ENCODE measurements at places on chromosomes 12 and 14.

GRCh38 chr12:4579305-4580102 lies 17.5 kb downstream of the DYRK4 start:
- peak; percentile 50 for DNase-seq

GRCh38 chr12:88600272-88600671 lies 20.0 kb upstream of the KITLG start:
- no peak for DNase-seq

GRCh38 chr12:123242116-123242904 lies 9.1 kb downstream of the MTRFR start:
- no peak for DNase-seq

DNA sequence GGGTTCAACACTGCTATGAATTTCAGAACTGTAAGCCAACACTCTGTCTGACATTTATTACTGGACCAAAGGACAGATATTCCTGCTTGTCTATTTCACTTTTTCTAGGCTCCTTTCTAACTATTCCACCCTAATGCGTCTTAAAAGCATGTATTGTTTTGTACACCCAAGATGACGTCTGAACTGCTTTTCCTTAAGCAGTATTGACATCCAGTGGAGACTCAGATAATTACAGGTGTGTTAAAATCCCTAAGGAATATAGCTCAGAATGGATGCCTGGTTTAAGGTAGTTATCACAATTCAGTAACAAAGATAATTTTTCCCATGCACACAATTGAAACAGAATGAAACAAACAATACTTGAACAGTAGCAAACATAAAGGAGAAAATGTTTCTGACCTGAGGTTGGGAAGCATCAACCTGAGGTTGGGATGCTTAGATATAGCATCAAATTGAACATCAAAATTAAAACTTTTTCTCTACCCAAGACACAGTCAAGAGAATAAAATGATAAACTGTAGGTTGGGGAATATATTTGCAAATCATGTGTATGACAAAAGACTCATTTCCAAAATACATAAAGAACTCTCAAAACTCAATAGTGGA lies 93.7 kb upstream of the PTPRR start:
- DNase-seq, result peak; percentile 62

GRCh38 chr14:22748206-22748605 lies 18.3 kb upstream of the OXA1L start:
- no peak for DNase-seq

DNA sequence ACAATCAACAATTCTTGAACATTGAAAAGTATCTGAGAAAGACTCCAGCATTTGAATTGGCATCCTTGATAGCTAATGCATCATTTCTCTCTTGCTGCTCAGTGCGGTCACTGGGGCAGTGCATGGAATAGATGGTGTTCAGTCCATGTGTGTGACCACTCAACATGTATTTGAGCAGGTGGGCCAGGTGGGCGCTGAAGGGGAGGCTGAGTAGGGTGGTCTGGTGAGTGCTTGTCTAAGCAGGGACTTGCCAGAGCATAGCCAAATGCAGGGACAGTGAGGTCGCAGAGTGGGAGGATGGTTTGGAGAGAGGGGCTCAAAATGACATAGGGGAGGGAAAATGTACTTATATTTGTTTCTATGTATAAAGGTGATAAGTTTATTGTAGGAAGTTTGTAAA lies 409.0 kb downstream of the TMEM121 start:
- DNase-seq, result no peak

DNA sequence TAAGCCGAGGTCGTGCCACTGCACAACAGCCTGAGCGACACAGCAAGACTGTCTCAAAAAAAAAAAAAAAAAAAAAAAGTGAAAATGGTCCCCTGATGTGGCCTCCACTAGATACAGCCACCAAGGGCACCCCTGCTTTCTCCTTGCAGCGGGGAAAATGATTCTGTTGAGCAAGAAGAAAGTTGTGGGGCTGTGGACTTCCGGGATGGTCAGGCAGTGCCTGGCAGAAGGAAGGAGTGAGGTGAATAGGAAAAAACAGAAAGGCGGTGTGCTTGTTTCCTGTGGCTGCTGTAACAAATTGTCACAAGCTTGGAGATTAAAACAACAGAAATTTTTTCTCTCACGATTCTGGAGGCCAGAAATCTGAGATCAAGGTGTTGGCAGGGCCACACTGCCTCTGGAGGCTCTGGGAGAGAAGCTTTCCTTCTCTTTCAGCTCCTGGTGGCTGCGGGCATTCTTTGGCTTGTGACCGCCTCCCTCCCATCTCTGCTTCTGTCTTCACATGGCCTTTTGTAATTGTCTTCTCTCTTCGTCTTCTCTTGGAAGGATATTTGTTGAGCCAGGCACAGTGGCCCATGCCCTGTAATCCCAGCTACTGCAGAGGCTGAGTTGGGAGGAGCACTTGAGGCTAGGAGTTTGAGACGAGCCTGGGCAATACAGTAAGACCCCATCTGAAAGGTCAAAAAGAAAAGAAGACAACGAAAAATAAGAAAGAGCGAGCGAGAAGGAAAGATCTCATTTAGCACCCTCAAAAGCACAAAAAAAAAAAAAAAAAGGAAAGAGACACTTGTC lies 116.6 kb upstream of the MED13L start:
- no peak for DNase-seq

DNA sequence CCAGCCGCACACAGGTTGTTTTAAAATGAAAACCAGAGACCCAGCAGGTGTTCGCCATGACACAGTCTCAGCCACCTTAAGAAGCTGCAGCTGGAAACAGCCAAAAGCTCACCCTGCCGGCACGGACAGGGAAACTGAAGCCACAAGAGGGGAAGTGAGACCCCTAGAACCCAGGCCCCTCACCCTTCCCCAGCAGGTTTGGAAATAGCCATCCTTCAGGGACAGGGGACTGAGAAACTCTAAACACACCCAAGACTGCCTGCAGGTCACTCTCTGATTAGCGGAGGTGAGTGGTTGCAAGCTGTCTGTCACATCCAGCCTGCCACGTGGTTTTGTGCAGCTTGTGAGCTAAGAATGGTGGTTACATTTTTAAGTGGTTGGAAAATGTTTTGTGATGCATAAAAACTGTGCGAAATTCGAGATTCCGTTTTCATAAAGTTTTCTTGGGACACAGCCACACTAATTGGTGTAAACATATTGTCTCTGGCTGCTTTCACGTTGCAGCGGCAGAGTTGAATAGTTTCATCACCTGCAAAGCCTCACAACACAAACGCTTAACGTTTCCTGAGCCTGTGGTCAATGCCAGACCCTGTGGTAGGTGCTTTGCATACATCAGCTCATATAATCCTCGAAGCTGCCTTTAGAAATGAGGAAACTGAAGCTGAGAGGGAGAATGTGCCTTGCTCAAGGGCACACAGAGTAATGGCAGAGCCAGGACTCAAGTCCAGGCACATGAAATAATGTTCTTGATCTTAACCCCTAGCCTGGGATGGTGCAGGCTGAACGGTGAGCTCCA lies 1.7 kb upstream of the SELPLG start:
- DNase-seq, result no peak

DNA sequence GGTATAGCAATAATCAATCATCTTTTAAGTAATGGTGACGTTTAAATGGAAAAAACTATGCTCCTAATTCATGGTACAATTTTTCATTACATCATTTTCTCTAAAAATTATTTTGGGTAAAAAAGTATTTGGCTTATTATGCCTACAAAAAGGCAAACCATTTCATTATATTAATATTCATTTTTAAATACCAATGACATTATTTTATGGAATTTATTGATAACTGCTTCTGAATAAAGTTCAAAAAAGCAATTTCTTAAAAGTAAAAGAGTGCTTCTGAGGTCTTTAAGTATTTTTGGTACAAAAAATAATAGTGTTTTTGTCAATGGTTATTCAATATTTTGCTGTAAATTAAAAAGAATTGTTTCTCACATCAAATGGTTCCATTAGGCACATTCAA lies 12.2 kb downstream of the SLC38A2 start:
- no peak for DNase-seq

DNA sequence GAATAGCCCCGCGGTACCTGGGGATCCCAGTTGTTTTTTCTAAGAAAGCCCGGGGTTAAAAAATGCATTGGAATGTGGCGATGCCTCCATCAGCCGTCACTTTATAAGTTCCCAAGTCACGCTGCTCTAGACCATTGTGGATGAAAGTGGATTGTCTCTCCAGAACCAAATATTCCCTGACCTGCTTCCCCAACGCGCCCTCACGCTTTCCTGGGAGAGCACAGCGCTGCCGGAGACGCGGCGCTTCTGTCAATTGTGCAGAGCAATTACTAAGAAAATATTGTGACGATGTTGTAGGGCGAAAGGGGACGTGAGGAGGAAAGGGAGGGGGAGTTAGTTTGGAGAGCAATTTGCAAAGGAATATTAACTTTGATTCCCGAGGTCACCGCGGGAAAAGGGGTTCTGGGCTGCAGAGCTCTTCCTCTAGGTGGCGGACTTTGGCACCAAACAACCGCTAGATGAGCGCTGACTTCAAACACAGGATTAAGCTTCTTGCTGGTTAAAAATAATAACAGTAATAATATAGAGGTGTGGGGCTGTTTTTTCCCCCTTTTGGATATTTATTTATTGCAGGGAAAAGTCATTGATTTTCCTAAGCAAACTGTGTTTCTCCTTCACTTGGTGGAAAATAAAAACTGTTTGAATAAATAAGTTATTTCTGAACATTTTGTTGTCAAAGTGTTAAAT lies 9.6 kb upstream of the FOXG1 start:
- peak; percentile 25 for DNase-seq

GRCh38 chr12:1197264-1198018 lies 206.4 kb downstream of the ERC1 start:
- DNase-seq, result no peak

DNA sequence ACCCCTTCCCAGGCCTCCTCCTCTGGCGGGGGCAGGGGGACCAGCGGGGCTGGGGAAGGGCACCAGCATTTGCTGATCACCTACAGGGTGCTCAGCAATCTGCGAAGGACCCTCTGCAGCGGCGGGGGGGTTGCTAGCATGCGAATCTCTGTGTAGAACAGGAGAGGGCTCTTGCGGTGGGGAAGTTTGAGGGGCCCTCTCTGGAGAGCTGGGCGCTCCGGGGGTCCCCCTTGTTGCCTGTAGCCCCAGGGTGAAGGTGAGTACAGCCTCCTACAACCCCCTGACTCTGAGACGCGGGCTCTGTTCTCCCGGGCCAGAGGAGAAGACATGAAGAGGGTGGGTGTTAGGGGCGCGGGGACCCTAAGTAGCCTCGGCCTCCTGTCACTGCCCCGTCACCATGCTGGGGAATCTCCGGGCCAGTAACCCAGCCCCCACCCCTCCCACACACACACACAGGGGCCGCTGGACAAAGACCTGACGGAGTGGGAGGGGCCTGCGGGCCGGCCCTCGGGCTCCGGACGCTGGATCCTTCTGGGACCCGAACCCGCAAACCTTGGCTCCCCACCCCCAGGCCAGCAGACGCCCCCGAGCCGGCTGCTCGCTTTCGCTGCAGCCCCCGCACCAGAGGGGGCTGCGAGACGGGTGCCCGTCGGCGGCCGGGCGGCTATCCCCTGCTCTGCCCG lies 734 bp downstream of the FIGNL2 start:
- no peak for DNase-seq

- no peak for DNase-seq
These were observed 1387.5 kb downstream of the LRFN5 start for GRCh38 chr14:42994051-42994736.

DNA sequence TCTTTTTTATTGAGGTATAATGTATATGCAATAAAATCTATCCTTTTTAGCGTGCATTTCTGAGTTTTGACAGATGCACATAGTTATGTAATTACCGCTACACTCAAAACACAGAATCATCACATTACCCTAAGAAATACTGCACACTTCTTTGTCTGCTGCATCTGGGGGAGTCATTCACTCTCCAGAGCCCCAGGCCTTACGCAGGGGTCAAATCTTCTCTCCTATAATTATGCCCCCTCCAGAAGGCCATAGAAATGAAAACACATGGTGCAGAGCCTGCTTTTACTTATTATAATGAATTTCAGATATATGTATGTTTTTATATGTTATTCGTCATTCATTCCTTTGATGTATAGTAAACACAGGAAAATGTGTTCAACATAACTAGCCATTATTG lies 296.5 kb upstream of the TMEM132C start:
- no peak for DNase-seq

- DNase-seq, result no peak
These were observed 208.8 kb upstream of the EEA1 start for GRCh38 chr12:93137656-93138612.

- peak; percentile 36 for DNase-seq
These were observed 157.7 kb upstream of the KITLG start for GRCh38 chr12:88737838-88738472.

DNA sequence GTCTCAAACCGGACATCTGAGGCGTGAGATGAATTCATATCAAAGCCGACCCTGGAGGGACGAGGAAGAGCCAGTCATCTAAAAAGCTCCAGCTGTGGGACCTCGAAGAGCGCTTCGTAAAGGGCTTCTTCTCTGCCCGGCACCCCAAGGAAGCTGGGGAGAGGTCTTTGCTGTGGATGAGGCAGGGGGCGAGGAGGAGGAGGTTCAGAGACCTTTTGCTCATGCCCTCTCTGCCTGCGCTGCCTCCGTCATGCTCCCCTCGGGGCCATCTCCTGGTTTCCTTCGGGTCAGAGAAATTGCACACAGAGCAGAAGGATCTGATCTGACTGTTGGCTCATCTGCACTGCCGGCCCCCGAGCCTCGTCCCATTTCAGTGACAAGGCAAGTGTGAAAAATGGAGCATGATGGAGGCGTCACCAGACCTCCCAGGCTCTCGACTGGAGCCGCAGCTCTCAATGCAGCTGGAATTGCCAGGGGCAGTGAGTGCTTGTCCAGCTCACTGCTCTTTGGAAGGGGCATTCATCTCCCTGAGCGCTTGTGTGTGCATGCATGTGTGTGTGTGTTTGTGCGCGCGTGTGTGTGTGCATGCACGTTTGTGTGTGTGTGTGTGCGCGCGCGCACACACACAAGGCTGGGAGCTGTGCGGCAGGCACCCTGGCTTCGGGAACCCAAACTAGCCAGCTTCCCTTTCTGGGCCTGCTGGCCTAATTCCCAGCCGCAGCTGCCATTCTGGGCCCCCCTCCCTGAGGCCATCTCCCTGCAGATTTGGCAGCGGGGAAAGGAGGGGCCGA lies 9.2 kb downstream of the CABP1 start:
- no peak for DNase-seq

- DNase-seq, result no peak
These were observed 12.7 kb upstream of the SERPINA1 start for GRCh38 chr14:94401083-94401482.
